Globus pallidus (tissue), 1 donor: ENCODE measurements at places on chromosomes 11 and 22.

- DNase-seq = peak; percentile 11
These were observed 346 bp downstream of the FJX1 start for GRCh38 chr11:35618497-35619115.

DNA sequence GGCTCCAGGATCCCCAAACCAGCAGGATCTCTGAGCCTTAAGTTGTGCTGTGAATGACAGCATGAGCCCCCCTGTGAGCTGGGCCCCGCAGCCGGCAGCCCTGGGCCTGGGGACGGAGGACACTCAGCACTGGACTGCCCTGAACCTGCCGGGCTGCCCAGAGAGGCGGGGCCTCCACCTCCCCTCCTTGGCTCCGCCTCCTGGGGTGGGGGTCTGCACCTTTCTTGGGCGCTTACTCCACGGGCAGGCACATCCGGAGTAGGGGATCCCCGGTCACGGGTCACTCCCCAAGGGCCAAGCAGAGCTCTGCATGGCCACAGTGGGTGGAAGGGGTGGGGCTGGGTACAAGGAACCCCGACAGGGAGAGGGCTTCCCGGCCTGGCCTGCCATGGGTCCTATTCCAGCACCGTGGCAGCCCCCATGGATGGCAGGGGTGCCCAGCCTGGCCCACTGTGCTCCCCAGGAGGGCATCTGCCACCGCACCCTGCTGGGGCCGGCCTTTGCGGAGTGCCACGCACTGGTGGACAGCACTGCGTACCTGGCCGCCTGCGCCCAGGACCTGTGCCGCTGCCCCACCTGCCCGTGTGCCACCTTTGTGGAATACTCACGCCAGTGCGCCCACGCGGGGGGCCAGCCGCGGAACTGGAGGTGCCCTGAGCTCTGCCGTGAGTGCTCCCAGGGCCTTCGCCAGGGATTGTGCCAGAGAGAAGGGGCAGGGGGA, 5.4 kb downstream of the MUC5B start:
- DNase-seq = no peak

DNA sequence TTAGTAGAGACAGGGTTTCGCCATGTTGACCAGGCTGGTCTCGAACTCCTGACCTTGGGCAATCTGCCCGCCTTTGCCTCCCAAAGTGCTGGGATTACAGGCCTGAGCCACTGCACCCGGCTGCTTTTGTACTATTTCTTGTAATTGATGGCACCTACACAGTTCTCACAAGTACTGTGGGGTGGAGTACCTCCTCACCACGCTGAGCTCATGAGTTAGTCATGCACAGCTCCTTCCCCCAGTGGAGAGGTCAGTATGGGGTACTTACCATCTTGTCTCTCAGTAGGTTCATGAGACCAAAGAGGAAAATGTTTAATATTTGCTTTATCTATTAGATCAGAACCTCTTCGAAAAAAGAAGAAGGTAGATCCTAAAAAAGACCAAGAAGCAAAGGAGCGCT, 2.1 kb downstream of the MRPL40 start:
- DNase-seq = no peak

DNA sequence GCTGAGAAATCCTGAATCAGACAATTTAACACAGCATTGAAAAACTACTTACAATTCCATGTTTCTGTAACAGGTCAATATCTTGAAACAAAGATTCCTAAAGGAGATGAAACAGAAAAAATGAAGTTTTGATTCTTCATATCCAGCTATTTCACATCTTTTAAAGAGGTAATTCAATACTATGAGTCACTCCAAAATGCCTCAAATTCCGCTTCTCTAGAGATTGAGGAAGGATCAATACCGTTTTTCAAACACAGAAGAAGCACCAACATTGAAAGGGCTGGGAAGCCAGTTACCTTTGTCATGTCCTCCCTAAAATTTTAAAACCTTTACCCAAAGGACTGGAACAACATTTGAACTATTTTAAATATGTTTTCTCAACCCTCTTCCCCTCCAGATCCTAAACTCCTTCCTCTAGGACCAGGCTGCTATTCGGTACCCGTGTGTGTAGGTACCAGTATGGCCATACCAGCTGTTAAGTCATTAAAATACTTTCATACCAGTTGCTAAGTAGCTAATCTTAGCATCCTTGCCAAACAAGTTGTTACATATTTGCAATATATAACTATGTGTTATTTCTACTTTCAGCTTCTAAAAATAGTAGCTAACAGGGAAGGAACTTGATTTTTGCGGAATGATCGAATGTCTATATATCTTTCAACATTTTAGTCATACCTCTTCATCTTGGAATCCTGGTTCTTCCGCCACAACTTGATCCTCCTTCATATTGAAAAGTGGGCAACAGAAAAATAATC, 2.3 kb downstream of the DMC1 start:
- no peak for DNase-seq

GRCh38 chr22:19717691-19718455, 3.6 kb downstream of the SEPTIN5 start:
- DNase-seq = peak; percentile 27

DNA sequence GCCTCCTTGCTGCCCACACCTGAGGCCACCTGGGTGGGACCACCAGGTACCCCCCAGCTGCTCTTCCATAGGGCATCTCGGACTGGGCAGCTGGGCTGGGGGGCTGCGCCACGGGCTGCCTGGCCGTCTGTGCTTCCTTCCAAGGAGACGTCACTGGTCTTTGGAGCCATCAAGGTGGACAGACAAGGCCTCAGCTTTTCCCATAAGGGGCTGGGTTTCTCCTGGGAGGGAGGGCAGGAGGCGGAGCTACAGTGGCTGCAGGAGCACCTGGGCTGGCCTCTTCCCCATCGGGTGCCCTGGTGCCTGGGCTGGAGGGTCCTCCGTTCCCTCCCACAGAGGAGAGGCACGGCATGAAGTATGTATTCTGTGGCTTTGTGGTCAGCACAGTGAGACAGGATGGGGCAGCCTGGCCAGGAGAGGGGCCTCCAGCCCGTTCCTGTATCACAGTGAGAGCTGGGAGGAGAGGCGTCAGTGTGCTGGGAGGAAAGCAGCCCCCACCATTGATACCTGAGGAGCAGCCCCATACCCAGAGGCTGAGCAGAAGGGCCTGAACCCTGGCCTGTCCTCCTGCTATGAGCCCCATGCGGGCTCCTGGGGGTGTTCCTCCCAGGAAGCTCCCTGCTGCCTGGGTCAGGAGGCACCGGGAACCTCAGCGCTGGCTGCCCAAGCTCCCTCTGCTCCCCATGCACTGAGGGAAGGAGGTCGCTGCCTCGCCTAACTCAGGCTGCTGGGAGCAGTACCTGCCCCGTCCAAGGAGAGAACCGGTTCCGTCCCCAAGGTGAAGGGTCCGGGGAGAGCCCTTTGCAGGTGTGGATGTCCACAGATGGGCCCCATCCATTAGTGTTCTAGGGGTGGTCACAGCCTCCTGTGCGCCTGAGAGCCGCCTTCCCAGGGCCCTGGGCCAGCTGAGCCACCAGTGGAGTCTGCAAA, 1075.0 kb downstream of the BRD1 start:
- no peak for DNase-seq

- no peak for DNase-seq
These were observed 12.2 kb downstream of the USP2 start for GRCh38 chr11:119369132-119369925.

GRCh38 chr22:30001459-30001858, 78.8 kb upstream of the HORMAD2 start:
- DNase-seq = no peak

DNA sequence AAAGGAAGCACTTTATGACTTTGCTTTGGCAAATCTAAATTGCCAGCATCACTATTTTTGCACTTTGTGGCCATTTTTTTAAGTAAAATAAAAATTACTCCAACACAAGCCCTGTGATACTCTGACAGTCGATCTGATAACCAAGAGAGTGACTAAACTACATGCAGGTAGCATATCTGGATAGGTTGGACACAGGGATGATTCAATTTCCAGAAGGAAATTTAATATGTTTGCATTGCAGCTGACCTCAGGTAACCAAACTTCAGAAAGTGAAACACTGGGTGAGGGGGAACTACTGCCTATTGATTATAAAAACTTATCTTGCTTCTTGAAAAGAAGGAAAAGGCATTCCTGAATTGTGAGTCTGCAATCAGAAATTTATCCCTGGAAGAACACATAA, 13.9 kb downstream of the OR5B3 start:
- DNase-seq = no peak

DNA sequence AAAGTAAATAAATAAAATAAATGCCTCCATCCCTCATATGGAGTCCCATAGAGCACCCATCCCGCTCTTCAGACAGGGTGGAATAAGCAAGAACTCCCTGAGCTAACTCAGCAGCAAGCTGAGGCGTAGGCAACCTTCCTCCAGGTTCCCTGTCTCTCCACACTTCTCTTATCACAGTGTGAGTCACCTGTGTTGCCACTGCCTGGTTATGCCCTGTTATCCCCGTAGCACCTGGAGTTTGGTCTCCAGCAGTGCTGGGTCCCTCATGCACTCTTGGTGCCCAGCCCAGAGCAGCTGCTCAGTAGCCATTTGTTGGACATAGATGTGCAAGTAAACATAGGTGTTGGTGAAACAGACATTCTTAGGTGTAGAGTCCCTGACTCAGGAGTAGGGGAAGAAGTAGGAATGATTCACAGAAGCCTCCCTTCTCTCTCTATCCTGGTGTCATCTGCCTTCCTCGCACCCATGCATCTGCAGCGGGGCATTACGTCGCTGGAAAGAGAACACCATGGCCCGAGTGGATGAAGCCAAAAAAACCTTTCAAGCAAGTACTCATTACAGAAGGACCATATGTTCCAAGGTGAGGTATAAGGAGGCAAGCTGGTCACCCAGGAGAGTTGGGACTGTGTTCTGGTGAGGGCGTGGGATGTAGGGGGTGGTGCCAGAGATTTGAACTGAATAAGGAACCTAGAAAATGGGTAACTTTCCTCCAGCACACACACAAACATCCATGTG, 56.0 kb downstream of the PISD start:
- DNase-seq = no peak

GRCh38 chr11:103806130-103806895, 230.1 kb upstream of the DDI1 start:
- peak; percentile 18 for DNase-seq

DNA sequence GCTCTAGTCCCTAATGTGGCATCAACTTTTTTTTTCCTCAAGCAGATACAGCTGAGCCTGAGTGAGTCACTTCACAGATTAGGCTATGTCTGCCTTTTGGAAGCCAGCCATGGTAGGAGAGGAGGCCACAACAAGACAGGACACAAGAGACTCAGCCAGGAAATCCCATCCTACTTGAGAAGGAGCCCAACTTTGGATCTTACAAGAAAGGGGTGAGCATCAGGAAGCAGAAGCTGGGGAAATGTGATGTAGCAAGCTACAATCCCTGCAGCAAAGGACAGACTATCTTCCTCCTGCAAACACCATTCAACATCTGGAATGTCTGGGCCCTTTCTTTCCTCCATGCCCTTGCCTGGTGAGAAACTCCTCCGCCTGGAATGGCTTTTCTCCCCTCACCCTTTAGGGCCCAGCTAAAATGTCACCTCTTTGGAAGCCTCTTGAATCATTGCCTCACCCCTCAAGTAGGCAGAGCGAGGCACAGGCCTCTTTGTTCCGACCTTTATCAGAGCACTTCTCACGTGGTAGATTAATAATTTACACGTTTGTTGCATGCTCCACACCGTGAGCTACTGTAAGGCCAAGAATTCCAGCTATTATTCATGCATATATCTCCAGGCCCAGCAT, 156.4 kb upstream of the PITPNB start:
- no peak for DNase-seq

DNA sequence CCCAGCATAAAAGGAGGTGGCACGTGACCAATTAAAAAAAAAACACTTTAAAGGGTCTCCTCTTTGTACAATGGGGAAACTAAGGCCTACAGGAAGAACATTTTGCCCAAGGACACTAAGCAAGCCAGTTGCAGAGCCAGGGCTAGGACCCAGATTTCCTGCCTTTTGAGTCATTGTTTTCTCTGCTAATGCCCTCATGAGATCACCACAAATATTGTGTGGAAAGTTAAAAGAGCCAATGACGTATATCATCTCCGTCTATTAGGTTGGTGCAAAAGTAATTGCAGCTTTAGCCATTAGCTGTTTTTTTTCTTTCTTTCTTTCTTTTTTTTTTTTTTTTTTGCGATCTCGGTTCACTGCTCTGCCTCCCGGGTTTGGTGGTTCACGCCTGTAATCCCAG, 24.1 kb upstream of the LRRC32 start:
- no peak for DNase-seq

- no peak for DNase-seq
These were observed 48.8 kb upstream of the OPCML start for GRCh38 chr11:133581091-133581490.

GRCh38 chr22:25780673-25781072, 38.7 kb downstream of the MYO18B start:
- no peak for DNase-seq

DNA sequence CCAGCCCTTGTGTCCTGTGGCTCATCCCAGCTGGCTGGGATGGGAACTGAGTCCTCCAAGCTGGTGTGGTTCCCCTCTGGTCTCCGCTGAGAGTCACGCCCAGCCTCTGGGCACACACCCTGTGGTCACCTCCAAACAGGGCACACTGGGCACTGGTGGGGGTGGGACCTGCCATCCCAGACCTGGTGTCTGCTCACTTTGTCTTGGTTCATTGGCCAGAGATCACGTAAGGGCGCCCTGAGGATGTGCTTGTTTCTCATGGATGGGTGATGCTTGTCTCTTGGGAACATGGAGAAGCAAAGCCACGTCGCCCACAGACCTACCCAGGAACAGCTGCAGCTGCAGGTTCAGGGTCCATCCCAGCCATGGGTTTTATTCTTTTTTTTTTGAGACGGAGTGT, 43.1 kb downstream of the LRP5 start:
- no peak for DNase-seq

DNA sequence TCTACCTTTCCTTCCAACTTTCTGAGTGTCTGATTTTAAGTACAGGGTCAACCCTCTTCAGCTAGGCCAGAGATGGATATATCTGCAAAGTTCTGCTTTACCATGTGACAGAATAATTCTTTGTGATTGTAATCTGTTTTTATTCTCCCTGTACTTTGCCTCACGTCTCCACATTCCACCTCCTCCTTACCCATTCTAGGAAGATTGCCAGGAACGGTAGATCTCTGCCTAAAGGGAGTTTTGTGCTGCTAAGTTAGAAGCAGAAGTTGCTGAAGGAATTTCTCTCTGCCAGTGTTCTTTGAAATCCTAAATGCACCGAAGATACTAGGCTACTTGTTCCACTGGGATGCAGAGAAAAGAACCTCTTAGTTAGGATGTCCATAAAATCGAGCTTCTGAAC, 20.7 kb upstream of the FAM181B start:
- no peak for DNase-seq

GRCh38 chr22:23272834-23273233, 92.5 kb downstream of the BCR start:
- no peak for DNase-seq

- DNase-seq = no peak
These were observed 1.6 kb downstream of the GSTP1 start for GRCh38 chr11:67584881-67585873.

- DNase-seq = no peak
These were observed 751 bp upstream of the WNT7B start for GRCh38 chr22:45977551-45978274.

DNA sequence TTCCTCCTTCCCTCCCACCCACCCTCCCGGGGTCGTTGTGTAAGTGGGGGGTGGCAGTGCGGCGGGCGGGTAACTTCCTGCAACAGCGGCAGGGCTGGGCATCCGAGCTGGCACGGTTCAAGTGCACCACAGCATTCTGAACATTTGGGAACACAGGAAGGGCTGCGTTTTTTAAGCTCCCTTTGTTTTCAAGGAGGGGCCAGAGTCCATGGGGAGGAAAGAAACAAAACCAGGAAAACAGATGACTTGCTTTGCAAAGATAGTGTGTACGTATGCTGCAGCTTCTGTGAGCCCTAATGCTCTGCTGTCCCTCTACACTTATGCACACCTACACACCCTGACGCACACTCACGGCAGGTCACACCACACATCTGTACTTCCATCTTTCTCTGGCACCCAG, 152.5 kb downstream of the FBXO7 start:
- no peak for DNase-seq

GRCh38 chr11:27330633-27331270, 32.3 kb downstream of the CCDC34 start:
- no peak for DNase-seq
